Fibroblast of skin of abdomen (primary cell): ENCODE measurements at places on chromosomes 2 and 18.

DNA sequence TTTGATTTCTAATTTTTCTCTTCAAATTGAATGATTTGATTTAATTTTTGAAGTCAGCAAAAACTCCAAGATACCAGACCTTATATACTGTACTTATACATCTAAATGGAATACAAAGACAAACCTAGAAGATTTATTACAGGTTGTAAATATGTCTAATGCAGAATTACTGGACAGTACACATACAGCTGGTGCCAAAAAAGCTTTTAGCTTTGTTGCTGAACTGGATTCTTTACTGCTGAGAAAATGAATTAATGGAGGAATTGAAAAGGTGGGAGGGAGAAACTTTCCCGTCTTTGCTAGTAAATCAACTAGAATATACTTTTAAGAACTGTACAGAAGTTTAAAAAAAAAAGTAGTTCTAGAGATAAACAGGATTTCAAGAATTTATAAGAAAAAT lies 17.5 kb downstream of the C1D start:
- DNase-seq, result peak; percentile 62

DNA sequence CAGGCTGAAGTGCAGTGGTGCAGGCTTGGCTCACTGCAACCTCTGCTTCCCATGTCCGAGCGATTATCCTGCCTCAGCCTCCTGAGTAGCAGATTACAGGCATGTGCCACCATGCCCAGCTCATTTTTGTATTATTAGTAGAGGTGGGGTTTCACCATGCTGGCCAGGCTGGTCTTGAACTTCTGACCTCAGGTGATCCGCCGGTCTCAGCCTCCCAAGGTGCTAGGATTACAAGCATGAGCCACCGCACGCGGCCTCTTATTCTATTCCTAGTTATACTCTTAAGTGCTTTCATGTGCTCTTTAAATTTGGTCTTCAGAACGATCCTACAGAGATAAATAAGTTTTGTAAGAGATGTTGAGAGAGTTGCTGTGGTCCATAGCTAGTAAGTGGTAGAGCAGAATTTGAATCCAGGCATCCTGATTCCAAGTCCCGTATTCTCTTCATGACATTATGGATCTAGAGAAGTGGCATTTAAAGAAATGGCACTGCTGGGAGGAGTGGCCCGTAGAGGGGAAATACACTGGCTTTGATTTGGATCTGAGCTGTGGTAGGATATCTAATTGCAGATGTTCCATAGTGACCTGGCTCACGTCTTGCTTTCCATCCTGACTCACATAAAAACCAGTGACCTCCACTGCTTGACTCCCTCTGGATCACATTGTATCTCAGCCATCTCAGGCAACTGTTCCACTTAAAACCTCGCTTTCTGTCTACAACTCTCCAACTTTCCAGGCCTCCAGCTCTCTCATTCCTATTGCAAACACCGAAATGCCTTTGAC lies 22.8 kb upstream of the ME2 start:
- DNase-seq, result no peak

DNA sequence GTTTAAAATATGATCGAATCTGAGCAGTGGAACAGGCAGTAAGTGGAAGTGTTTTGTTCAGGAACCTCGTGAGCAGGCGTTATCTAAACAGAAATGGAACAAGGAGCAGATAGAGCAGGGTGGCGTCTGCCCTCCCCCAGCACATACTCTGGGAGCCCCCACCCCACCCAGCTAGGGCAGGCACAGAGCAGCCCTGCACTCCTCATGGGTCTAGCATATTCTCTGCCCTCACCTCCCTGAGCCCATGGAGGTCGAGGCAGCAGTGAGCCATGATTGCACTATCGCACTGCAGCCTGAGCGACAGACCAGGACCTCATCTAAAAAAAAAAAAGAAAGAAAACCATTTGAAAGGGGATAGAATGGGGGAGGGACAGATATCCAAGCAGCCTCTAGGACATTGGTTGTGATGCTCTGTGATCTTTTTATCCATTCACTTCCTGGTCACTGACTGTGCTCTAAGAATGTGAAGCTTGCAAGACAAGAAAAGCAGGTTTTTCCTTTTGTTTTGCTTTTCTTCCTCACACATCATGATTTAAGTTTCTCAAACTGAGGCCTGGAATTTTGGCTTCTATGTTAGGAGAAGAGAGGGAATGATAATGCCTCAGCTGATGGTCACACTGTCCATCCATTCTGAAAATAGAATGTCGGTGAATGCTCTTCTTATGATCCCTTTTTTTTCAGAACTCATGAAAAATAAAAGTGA lies 3.1 kb downstream of the MLPH start:
- no peak for DNase-seq

DNA sequence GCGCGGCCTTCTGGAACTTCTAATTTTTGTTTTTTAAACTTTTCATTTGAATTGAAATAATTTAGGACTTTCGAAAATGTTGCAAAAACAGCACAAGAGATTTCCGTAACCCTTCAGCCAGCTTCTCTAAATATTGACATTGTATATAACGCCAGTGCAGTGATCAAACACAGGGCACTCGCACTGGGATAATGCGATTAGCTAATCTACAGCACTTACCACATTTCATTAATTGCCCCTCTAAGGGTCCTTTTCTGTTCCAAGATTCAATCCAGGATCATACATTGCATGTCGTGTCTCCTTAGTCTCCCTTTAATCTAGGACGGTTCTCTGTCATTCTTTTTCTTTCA lies 343 bp upstream of the CD302 start:
- no peak for DNase-seq

- no peak for DNase-seq
Measured at GRCh38 chr18:8011906-8012305, 444.8 kb downstream of the PTPRM start.

GRCh38 chr2:143428700-143429099 lies 299.5 kb downstream of the ARHGAP15 start:
- DNase-seq, result peak; percentile 27

DNA sequence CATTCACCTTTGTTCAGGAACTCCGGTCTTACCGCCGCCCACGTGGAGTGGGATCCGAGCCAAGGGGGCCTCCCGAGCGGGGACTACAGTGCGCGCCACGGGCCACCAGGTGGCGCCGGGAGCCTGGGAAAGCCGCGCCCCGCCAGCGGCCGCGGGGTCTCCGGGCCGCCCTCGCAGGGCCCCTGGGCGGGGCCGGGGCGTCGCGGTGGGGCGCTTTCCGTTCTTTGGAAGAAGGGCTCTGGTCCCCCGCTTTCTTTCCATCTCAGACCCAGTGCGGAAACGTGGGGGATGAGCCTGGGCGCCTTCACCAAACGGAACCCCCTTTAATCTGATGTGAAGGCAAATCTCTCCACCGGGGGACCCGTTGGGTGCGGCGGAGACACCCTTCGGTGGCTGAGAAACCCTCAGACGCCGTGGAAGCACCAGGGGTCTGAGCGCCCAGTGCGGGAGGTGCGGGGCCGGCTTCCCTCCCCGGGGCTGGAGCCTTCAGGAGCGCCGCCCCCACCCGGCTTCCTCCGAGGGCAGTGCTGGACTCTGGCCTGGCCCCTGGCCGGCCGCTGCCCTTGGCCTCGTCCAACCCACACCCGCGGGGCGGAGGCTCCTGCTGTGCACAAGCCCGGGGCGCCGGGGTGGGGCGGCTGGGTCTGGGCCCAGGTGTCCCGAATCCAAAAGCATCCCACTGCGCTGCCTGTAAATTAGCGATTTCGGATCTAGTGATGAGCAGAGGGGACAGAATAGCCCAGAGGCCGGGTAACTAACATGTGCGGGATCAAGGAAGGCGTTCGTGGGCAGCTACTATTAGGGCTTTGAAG lies 44.6 kb downstream of the GORASP2 start:
- DNase-seq, result peak; percentile 77

- no peak for DNase-seq
Measured at GRCh38 chr2:51028829-51029228, 3.1 kb downstream of the NRXN1 start.

- DNase-seq, result no peak
Measured at GRCh38 chr2:239365782-239366435, 34.9 kb downstream of the HDAC4 start.

- no peak for DNase-seq
Measured at GRCh38 chr2:218223046-218223445, 6.1 kb downstream of the ARPC2 start.

- DNase-seq, result peak; percentile 31
Measured at GRCh38 chr18:8261651-8262091, 347.6 kb upstream of the RAB12 start.

- DNase-seq, result no peak
Measured at GRCh38 chr2:172374318-172375240, 52.8 kb upstream of the ITGA6 start.

- DNase-seq, result no peak
Measured at GRCh38 chr2:64727013-64727767, 73.5 kb upstream of the SERTAD2 start.

GRCh38 chr2:239763433-239764097 lies 261.6 kb downstream of the NDUFA10 start:
- no peak for DNase-seq

- no peak for DNase-seq
Measured at GRCh38 chr18:53886058-53886457, 338.4 kb downstream of the MBD2 start.

- DNase-seq, result no peak
Measured at GRCh38 chr2:60313470-60314172, 239.8 kb downstream of the BCL11A start.

DNA sequence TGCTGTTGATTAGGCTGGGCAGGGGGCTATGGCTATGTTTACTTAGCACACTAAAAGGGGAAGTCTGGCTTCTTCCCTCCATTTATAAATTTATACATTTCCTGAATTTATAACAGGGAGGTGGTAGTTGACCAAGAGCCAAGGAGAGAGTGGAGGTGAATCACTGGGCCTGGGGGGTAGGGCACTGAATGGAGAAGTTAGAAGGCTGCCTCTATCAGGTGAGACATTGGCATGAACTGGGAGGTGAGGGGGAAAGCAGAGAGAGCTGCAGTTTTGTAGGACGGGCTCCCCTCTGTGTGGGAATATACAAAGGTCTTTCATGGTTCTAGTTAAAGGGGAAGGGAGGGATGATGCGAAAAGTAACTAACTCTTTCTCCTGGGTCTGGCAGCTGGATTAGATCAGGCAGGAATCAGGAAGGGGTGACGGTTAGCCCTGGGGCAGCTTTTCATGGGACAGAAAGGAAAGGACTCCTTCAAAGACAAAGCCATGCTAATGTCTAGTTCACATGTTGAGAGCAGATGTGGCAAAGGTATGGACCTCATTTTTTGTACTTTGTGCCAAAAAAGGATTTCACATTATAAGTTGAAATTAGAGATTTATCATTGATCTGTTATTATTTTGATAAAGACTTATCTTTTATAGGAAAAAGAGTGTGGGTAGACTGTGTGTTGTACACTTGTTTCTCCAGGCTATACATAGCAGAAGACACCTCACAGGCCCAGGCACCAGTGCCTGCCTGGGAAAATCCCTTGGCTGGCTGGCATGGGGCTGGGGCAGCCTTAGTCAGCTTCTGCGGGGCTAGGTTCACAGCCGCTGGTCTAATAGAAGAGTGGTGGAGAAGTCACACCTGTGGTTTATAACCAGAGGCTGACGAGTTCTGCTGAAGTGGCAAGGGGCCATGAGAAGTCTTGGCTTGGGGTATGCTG lies 158.7 kb downstream of the CLIP4 start:
- no peak for DNase-seq
